ENCODE measurements at places on chromosomes 2 and 18.

- DNase-seq = peak; percentile 56
These were observed 18.2 kb downstream of the FBLN7 start for GRCh38 chr2:112156152-112156986.

GRCh38 chr2:173187941-173188788, 112.5 kb downstream of the MAP3K20 start:
- no peak for DNase-seq

GRCh38 chr18:27959101-27959500, 217.8 kb downstream of the CDH2 start:
- no peak for DNase-seq

DNA sequence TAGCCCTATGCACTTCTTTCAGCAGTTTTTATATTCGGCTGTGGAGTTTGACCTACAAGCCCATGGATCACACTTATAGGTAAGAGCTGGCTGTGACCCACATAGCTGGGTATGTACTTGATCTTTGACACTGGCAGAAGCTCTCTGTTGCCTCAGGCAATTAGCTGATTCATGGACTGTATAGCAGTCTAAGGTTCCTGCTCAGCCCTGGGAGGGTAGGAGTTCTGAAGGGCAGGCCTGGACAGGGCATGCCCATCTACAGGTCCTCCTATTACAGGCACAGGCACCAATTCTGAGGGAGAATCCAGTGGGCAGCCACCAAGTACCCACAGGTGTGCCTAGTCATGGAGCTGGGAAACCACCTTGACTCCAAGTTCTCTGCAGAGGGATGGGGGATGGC, 301.8 kb upstream of the GALNT5 start:
- no peak for DNase-seq

DNA sequence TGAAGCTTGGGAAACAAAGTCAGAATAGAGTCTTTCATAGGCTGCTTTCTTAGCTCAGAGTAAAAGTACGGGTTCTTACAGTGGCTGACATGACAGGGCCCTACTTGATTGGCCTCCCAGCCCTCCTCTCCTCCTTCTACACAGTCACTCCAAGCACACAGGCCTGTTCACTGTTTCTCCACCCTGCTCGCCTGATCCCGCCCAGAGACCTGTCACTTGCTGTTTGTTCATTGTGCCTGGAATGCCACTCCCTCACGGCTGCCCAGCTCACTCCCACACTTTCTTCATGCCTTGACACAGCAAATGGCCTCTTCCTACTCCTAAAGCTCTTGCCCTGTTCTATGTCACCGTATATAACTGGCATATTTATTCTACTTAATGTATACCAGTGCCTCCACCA, 104.8 kb downstream of the MAP4K4 start:
- no peak for DNase-seq

DNA sequence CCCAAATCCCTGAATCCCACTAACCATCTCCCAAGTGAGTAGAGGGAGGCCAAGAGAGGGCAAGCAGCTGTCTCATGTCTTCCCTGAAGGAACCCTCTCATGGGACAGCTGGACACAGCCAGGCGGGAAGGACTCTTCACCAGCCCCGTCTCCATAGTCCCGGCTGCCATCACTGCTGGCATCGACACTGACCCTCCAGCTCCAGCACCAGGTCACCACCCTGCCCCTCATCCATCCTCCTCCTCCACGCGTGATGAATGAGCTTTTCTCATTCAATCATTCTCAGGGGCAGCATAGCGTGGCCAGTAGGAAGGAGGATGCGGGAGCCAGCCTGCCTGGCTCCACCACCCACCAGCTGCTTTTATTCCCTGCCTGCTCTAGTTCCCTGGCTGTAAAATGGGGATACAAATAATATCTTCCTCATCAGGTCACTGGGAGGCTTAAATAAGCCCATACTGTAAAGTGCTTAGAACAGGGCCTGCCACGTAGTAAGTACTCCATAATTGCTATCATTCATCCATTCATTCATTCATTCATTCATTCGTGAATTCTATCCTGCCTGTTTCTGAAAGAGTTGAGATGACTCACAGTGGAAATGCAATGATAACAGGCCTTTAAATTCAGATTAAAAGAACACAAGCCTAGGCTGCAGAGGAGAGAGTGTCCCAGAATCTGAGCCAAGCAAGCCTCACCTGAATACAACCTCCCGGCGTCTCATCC, 30.5 kb upstream of the FOSL2 start:
- DNase-seq = no peak
